ENCODE measurements at places on chromosomes 1 and 21.

- DNase-seq = no peak
Observed at GRCh38 chr21:28767523-28767922, 225.2 kb downstream of the LTN1 start.

DNA sequence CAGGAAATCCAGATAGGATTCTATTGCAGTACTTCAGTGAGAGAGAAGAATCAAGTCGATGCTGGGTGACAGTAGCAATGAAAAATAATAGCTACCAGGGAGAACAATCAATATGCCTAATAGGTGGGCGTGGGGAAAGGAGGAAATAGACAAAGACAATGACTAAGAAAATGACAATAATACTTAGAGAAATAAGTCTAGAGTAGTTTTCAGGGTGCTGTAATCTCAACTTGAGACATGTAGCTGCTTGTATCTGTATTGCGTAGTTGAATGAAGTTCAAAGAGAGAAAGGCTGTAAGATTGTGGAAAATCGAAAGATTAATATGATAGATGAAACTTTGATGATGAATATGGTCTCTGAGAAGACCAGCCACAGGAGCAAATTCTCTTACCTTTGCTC is 2.6 kb downstream of the STXBP3 start:
- DNase-seq = no peak

DNA sequence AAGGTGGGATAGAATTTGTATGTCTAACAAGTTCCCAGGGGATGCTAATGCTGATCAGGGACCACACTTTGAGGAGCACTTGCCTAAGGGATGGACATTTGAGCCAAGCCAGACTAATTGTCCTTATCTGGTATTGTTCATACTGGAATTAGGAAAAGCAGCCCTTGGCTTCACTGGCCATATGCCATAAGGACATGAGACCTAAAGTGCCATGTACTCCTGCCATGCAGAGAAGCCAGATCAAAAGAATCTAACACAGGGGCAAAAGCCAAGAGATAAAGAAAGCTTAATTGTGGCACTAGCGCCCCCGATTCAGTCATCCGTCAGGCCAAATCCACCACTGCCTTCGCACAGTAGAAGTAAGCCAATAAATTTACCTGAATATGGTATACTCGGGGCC is 45.7 kb downstream of the RNF11 start:
- no peak for DNase-seq

GRCh38 chr1:45456531-45456930 is 34.4 kb downstream of the TESK2 start:
- no peak for DNase-seq

DNA sequence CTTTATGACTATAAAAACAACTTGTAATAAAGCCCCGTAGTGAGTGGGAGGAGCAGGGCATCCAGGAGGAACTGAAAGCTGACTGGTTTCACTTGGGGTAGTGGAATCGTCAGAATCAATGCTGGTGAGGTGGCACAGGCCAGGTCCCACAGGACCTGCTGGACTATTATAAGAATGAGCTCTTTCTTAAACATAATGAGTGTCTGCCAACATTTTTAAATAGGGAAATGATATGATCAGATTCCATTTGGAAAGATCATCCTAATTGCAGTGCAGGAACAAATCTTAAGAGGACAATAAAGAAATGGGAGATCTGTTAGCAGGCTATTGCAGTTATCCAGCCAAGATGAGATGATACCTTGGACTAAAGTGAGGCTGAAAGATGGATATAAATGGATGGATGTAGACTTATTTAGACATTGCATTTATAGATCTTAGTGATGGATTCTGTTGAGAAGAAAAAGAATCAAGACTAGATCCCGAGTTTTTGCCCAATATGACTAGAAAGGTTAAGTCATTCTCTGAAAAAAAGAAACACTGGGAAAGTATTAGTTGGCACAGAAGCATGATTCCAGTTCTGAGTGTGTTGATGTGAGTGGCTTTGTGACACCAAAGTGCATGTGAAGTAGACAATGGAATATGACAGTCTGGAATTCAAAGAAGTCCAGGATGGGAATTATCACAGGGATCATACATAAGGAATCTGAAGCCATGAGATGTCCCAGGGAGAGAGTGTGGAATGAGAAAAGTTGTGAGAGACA is 153.3 kb upstream of the SGIP1 start:
- no peak for DNase-seq

Measured in EL (cell line).